ENCODE measurements at places on chromosomes 13 and 19.

DNA sequence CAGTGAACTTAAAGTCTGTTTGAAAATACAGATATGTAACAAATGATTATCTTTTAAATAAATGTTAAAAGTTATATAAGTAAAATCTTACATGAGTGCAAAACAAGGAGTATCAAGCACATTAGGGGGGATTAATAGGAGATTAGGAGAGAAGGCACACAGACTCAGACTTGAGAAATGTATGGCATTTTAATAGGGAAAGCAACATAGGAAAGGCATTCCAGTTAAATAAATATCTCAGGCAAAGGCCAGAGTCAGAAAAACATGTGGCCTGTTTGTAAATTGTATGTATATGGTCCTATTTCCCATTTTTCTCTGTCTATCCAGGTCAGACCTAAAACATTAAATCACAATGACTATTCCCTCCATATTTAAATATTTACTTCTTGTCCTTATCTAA lies 462.7 kb downstream of the GPC6 start:
- no peak for DNase-seq

DNA sequence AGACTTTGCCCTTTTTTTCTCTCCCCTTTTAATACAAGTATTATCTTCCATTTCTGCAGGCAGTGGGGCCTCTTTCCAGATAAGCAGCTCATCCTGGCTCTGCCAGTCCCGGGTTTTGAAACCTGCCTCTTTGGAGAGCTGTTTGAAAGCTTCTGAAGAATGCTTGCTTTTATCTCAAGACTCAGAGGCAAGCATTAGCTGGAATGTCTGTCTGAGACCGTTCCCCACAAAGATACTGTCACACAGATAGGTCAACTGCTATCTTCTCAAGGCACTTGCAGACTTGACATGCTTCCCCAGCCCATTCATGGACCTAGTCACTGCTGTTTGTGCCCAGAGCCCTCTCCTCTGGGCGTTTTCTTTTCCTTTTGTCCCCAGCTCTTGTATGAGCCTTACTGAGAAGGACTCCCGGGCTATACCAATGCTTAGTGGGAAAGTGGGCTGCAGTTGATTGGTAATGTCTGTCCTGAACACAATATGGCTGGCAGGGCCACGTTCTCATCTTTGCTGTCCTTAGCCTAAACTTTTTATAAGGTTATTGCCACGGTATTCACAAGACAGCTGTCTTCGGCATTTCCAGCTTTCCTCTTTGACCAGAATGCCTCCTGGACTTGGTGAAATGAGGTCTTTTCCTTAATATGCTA lies 13.4 kb downstream of the SERP2 start:
- DNase-seq, result no peak

- DNase-seq, result no peak
These were observed 221.9 kb downstream of the TSHZ3 start for GRCh38 chr19:31127134-31127967.

DNA sequence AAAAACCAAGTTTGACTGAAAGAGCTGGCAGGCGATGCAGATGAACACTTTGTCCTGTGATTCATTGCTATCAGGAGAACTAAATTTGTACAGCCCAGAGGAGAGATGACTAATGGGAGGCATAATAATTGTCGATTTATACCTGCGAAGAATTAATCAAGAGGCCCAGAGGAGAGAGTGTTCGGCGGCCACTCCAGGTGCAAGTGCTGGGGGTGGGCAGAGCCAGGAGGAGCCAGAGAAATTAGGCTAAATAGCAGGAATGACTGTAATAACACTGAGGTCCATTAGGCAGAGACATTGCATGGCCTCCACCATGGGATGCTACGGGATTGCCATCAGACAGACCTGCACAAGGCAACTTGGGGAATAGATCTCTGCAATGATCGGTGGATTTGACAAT lies 107.7 kb upstream of the UQCRFS1 start:
- no peak for DNase-seq

- DNase-seq, result no peak
These were observed 16.6 kb downstream of the DDX39A start for GRCh38 chr19:14402332-14403144.

DNA sequence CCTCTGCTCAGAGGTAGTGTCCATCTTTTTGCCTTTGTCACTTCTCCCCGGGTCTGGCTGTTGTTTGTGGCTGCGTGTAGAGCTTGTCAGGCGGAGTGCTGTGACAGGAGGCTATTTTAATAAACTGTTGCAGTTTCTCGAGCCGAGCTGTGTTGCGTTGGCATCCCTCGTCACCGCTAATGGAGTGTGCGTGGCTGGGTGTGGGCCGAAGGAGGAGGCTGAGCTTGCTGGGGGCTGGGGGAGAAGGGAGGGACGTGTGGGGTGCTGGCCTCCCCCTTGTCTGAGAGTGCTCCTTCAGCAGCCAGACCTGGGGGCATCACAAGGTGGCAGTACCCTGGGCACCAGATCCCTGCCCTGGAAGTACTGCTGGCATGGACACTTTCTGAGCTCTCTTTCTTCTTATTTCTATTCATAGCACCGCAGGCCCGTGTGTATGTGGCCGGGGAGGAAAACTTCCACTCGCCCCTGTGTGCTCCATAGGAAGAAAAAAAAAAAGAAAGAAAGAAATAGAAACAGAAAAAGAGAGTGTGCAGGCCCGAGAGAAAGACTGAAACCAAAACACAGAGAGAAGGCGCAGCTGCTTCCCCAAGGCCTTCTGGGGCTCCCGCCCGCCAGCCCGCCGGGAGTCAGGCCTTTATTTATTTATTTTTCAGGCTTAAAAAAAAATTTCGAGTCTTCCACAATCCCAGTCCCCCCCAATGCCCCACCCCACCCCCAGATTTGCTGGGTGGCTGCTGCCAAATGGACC lies 27.0 kb downstream of the NFIX start:
- no peak for DNase-seq
